ENCODE measurements at places on chromosomes 4 and X.

- no peak for DNase-seq
Measured at GRCh38 chrX:1172496-1172895, 40.0 kb downstream of the CRLF2 start.

DNA sequence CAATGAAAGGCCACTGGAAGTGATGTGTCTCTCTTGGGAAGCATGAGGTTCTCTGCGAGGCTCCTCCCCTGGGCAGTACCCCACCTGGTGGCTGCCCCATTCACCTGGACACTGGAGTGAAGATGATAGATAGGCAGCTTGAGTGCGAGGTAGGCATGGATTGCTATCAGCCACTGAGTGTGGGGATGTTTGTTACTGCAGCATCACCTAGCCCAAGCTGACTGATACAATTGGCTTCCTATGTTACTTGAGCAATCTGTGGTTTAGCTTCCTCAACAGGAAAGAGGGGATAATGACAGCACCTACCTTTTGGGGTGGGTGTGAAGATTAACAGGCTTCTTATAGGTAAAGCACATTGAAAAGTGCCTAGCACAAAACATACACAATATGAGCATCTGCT lies 30.8 kb downstream of the ADRA2C start:
- DNase-seq: no peak

GRCh38 chr4:190019023-190019858 lies 7.8 kb downstream of the FRG2 start:
- no peak for DNase-seq

DNA sequence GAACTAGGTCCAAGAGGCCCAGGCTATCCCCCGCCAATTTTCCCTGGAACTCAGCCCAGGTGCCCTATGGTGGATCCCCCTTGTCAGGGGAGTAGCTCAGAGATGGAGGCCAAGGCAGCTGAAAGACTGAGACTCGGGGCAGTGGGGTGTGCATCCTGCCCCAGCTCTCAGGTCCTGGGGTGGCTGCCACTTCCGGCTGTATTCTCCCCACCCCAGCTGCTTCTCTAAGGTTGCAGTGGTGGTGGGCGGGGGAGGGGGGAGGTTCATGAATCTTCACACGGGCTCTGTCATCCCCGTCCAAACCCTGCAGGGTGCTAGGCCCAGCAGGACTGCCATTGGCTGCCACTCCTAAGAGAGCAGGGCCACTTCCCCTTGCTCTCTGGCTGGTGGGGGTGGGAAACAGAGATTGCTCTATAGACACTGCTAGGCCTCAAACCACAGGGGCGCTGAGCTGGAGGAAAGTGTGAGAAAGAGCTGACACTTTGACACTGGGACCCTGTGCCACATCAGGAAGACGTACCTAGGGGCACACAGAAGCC lies 1.5 kb downstream of the SASH3 start:
- DNase-seq: no peak

DNA sequence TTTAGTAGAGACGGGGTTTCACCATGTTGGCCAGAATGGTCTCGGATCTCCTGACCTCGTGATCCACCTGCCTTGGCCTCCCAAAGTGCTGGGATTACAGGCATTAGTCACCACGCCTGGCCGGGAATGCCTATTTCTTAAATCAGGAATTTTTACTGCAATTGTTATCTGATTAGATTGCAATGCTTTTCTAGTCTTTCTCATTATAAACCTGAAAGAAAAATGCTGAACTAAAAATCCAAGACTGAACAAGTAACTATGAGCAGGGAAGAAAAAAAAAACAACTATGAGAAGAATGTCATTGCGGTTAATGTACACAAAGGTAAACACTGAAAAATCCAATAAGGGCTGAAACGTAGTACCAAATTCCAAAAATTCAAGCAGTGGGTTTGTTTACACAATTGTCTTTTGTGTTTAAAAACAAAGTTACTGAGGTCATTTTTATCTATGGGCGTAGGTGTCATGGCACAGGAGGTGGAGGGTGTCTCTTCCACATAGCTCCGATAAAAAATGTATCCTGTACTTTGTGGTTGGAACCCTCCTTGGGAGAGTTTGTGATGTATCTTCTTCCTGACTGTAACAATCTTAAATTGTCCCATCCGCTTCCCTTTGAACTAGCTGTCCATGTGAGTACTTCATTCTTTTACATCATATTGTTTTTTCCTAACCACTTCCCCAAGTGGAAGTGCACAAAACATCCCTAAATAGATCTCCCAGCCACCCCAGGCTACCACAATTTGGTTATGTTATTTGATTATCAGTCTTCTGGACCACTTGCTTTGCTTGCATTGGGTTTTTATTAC lies 11.1 kb upstream of the TMEM156 start:
- DNase-seq: no peak

DNA sequence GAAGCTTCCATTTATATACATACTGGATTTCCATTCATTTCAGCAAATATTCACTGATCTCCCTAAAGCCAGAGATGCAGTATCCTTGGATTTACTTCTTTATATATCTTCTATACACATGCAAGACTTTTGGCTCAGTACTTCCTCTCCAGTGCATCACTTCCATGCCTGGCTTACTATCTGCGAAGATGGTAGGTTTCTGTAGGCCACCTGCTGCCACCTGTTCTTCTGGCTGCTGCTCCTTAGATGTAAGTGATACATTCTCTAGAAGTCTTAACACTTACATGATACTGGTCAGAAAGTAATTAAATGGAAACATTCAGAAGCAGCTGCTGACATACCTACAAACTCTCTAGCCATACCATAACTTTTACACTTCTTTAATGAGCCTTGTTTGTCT lies 48.9 kb downstream of the TBC1D9 start:
- DNase-seq: no peak
